ENCODE measurements at places on chromosomes 2 and 18.

DNA sequence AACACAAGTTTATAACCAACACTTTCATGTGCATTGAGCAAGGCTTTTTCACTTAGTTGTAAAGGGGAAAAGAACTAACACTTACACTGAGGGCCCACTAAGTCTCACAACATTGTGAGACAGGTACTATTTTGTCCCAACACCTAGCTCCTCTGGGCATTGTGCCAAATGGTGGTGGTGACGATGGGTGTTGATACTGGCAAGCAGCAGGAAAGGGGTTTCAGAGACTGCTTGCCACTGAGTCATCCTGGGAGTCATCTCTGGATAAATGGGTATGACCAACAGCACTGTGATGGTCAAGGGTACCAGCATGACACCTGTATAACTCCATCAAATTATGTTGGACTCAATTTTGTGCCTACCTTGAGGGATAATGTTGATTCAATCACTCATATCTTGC, 138.8 kb upstream of the ITGA6 start:
- peak; percentile 77 for DNase-seq

GRCh38 chr2:142180820-142181533, 50.2 kb upstream of the LRP1B start:
- DNase-seq: no peak

- no peak for DNase-seq
These were observed 162.2 kb upstream of the BOD1L2 start for GRCh38 chr18:56984731-56985130.

- DNase-seq: no peak
These were observed 1080.8 kb upstream of the PIK3C3 start for GRCh38 chr18:40874233-40874632.

- no peak for DNase-seq
These were observed 306.8 kb upstream of the SKOR2 start for GRCh38 chr18:47558110-47558750.

- no peak for DNase-seq
These were observed 228.6 kb downstream of the CD226 start for GRCh38 chr18:69718912-69719547.

- peak; percentile 8 for DNase-seq
These were observed 25.9 kb downstream of the CD8A start for GRCh38 chr2:86764661-86765309.

DNA sequence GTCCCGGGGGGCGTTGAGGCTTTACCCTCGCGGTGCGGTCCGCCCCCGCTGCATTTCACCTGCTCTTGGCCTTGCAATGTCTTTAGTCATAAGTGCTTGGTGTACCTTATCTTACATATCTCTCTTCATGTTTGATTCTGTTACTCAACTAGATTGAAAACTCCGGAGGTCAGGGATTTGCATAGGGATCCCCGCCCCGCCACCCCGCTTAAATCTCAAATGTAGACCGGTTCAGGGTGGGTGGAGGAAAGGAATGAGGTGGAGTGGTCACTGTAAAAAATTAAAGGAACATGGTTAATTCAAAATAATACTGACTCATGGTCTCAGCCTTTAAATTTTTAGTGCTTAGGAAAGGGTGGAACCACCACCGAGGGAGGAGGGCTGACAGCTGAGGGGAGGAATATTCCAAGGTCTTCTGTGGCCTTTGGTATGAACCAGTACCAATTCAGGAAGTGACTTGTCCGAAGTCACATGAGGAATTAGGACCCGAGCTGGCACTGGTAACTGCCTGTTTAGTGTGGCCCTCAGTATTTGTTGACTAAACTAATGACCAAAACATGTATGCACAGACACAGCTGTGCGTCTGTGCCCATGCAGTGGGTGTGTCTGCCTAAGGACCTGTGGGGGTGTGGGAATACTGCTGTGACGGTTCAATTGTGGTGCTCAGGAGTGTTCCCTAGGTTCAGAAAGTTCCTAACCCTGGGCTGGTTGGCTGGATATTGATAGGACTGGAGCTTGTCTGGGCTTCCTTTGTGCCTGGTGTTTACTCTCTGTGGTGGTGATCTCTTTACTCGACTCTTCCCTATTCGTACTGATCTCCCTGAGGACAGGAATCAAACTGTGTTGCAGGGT, 1.0 kb downstream of the PLEKHB2 start:
- DNase-seq: peak; percentile 27

GRCh38 chr2:46829231-46829995, 86.2 kb downstream of the MCFD2 start:
- no peak for DNase-seq

Measured in NCI-H345 (cell line).